ENCODE measurements at places on chromosomes 13 and 19.

DNA sequence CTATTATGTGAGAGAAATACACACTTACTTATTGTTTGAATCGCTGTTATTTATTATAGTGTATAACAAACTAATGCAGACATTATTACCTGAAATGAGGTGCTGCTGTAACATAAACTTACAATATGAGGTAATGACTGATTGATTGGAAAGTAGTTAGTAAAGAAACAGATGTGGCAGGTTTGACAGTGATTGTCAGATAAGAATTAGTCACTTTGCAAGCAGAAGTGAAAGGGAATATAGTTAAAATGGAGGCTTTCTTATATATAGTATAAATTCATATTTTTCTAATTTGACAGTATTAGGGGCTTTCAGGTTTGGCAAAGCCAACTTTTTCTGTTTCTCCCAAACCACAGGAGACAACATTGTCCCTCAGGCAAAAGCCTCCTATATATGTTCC lies 20.6 kb downstream of the MIR17HG start:
- no peak for DNase-seq

- no peak for DNase-seq
These were observed 11.3 kb upstream of the MPHOSPH8 start for GRCh38 chr13:19622193-19622592.

GRCh38 chr19:38805180-38805579 lies 7.6 kb downstream of the LGALS4 start:
- DNase-seq = no peak

GRCh38 chr13:99585609-99586008 lies 84.3 kb downstream of the TM9SF2 start:
- DNase-seq = no peak

GRCh38 chr13:97809576-97809975 lies 143.9 kb upstream of the IPO5 start:
- DNase-seq = no peak

GRCh38 chr19:56071151-56071550 lies 49.9 kb downstream of the ZNF787 start:
- peak; percentile 58 for DNase-seq

- peak; percentile 45 for DNase-seq
These were observed 3.9 kb downstream of the GPR108 start for GRCh38 chr19:6733338-6734095.

- DNase-seq = no peak
These were observed 1.5 kb downstream of the GPC6 start for GRCh38 chr13:93227878-93228642.

- no peak for DNase-seq
These were observed 22.8 kb downstream of the SYDE1 start for GRCh38 chr19:15129856-15130585.

DNA sequence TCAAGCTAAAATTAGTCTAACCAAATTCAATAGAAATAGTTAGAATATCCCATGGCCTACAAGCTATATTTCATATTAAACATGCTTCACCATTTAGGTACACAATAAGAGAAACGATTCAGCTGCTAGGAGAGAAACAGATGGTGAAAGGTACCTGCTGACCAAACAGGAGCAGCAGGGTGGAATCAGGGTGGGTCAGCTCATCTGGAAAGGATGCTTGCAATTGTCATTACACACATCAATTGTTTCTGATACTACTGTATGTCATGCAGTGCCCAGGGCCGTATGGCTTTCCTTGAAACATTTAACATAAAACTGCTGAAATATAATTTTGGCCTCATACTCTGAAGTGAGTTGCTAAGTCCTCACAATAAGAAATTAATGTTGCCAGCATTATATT lies 776.0 kb downstream of the DACH1 start:
- DNase-seq = no peak

GRCh38 chr13:40456397-40456953 lies 210.0 kb downstream of the FOXO1 start:
- no peak for DNase-seq

GRCh38 chr13:109955598-109955997 lies 169.2 kb upstream of the IRS2 start:
- DNase-seq = no peak

GRCh38 chr13:109730812-109731335 lies 55.5 kb downstream of the IRS2 start:
- no peak for DNase-seq

DNA sequence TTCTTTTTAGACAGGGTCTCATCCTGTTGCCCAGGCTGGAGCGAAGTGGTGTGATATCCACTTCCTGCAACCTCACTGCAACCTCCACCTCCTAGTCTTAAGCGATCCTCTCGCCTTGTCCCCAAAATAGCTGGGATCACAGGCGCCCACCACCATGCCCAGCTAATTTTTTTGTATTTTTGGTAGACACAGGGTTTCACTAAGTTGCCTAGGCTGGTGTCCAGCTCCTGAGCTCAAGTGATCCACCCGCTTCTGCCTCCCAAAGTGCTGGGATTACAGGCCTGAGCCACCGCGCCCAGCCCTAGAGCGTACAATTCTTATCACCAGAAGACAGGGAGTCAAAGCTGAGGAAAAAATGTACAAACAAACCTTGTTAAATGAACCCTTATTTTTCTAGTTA lies 4.5 kb upstream of the ELOF1 start:
- no peak for DNase-seq

DNA sequence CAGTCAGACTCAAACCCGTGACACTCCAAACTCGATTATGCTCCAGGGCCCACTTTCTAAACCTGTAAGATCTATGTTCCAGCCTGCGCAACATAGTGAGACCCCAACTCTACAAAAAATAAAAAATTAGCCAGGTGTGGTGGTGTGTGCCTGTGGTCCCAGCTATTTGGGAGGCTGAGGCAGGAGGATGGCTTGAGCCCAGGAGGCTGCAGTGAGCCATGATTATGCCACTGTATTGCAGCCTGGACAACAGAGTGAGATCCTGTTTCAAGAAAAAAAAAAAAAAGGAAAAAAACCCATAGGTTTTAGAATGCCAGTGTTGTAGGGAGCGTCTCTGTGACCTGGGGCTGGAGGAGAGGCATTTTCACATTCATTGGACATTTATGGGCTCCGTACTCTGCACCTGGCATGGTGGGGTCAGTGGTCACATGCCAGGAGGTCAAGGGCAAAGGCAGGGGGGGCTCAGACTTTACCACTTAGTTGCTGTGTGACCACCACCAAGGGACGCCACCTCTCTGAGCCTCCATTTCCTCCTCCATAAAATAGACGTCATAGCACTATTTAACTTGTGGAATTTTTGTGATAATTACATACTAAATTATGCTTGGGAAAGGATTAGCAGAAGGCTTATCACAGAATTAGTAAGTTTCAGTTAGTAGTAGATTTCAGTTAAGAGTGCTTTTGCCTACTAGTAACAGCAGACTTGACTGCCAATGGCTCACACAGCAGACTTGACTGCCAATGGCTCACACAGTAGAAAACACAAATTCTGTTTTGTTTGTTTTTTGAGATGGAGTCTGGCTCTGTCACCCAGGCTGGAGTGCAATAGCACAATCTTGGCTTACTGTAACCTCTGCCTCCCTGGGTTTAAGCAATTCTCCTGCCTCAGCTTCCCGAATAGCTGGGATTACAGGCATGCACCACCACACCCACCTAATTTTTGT lies 5.9 kb downstream of the SELENOV start:
- no peak for DNase-seq

DNA sequence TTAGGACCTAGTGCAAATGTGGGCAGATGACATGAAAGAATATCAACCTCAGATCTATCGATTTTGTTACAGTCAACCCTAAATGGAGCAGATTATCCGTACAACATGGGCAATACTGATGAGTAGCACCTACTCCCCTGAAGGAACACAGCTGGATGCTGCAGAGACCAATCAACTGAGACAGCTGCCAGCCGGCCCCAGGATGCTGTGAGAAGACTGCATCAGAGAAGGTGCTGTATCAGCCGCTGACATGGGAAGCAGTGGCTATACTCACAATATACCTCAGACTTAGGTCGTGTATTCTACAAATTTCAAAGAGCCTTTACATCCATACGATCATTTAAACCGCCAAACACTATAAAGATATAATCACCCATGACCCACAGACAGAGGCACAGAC lies 95.9 kb upstream of the FNDC3A start:
- no peak for DNase-seq

Measured in OCI-LY7 (cell line).